ENCODE measurements at places on chromosomes 2 and 18. TPM values are rescaled to one million over a fixed set of nuclear protein-coding genes. Genes with fewer than 3 reads are reported as not detected.
A peak's percentile ranks its signal among the peaks of the same experiment; 100 is the strongest.

DNA sequence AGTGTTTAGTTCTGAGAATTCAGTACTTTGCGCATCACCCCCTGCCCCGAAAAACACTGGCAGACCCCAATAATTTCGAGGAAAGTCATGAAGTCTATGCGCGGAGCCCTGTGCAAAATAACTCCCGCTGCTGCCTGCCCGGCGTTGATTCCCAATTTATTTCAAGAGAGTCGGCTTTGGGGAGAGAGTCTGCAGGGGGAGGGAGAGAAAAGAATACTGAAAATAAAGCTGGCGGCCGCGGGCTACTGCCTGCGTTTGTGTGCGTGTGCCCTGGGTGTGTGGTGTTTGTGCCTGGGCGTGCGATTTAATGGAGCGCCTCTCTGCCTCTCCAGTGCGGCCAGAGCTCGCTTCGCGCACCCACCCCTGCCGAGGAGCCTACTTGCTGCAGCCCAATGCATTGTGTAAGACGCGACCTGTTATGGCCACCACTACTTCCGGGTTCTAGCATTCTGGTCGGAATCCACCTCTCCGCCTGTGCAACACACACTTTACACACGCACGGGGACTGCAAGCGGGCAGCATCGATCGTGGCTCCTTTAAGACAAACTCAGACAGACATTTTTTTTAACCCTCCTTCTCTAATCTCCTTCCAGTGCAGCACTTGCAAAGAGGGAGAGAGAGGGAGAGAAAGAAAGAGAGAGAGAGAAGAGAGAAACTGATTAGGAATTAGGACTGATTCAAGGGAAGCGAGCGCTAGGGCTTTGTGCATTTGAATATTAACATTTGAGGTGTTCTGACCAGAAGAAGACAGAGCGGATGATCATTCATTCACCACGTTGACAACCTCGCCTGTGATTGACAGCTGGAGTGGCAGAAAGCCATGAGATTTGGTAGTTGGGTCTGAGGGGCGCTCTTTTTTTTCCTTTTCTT, at the start of gene MEIS1:
MEIS1 (plus strand) TSS at position 447 of the 870 bp plus-strand sequence. CDS start 732 bp downstream, outside the sequence.
- peaks cover 91% of the 10 kb centered on the region for H3K27me3 ChIP-seq
- peak; percentile 88 for DNase-seq
- H3K4me1 ChIP-seq: peaks cover 33% of the 10 kb centered on the region
- no peaks in the 10 kb centered on the region for H3K36me3 ChIP-seq
- H3K4me3 ChIP-seq: peak within 1 kb of the TSS; percentile 97
- H3K27ac ChIP-seq: peak within 1 kb of the TSS; percentile 37

GRCh38 chr2:62118160-62118559, 77.8 kb upstream of the B3GNT2 start:
- H3K36me3 ChIP-seq: no peaks in the 10 kb centered on the region
- H3K27ac ChIP-seq: no peak overlapping the region
- H3K4me3 ChIP-seq: no peak overlapping the region
- no peak for DNase-seq

- DNase-seq: no peak
- H3K27me3 ChIP-seq: peaks cover 2% of the 10 kb centered on the region
- no peaks in the 10 kb centered on the region for H3K36me3 ChIP-seq
- no peaks in the 10 kb centered on the region for H3K4me1 ChIP-seq
- H3K4me3 ChIP-seq: no peak overlapping the region
- H3K27ac ChIP-seq: no peak overlapping the region
These were observed 72.2 kb upstream of the MFF start for GRCh38 chr2:227252831-227253230.

SNED1 gene
- total RNA-seq: 17.6 TPM

DNA sequence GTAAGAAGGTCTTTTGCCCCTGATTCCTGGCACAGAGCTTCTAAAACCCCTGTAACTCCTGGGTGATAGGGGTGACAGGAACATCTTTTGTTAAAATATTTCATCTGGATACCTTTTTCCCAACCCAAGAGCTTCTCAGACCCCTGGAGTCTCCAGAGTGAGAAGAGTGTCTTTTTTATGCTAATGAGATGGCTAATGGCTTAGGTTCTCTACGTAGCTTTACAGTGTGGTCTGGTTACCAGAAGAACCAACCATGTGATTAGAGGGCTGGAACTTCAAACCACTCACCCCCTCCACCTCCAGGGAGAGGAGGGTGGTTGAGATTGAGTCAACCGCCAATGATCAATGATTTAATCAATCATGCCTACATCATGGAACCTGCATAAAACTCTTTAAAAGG, 16.2 kb upstream of the DCC start:
- no peak for DNase-seq
- no peaks in the 10 kb centered on the region for H3K36me3 ChIP-seq
- H3K27me3 ChIP-seq: peaks cover 3% of the 10 kb centered on the region
- H3K4me3 ChIP-seq: no peak overlapping the region
- H3K4me1 ChIP-seq: peaks cover 5% of the 10 kb centered on the region
- H3K27ac ChIP-seq: no peak overlapping the region

DNA sequence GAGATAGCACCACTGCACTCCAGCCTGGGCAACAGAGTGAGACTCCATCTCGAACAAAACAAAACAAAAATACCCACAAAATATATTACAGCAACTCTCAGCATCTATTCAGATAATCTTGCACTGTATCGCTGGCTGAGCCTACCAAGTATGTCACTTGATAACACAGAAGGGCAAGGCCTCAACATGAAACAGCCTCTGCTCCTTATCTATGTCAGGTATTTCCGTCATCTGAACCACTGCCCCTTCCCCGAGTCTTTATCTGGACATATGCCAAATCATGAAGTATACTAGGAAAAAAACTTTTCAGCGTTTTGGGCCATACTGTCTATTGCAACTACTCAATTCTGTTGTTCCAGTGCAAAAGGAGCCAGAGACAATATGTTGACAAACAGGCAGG, 17.7 kb downstream of the PDIA6 start:
- peaks cover 62% of the 10 kb centered on the region for H3K36me3 ChIP-seq
- H3K27me3 ChIP-seq: no peaks in the 10 kb centered on the region
- H3K4me3 ChIP-seq: no peak overlapping the region
- H3K27ac ChIP-seq: no peak overlapping the region
- no peaks in the 10 kb centered on the region for H3K4me1 ChIP-seq
- DNase-seq: no peak

DNA sequence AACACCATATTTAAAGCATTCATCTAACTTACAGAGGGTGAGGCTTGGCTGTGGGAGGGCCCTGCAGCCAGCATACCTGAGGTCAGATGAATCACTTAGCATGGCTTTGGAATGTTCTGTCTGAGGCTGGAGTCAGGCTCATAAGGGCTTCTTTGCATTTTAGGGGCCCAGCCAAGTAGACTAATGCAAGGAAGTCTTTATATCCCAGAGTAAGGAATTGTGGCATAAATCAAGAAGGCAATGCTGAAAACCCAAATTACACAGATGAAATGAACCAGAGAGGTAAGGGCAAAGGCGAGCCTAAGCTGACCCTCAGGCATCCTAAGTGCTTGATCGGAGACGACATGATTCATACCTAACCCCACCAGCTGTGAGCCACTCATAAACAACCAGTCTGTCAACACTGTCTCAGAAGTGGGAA, 383.6 kb downstream of the DCC start:
- H3K27me3 ChIP-seq: no peaks in the 10 kb centered on the region
- H3K27ac ChIP-seq: no peak overlapping the region
- H3K36me3 ChIP-seq: no peaks in the 10 kb centered on the region
- H3K4me1 ChIP-seq: no peaks in the 10 kb centered on the region
- H3K4me3 ChIP-seq: no peak overlapping the region

GNAL gene
- total RNA-seq: 1.3 TPM

DNA sequence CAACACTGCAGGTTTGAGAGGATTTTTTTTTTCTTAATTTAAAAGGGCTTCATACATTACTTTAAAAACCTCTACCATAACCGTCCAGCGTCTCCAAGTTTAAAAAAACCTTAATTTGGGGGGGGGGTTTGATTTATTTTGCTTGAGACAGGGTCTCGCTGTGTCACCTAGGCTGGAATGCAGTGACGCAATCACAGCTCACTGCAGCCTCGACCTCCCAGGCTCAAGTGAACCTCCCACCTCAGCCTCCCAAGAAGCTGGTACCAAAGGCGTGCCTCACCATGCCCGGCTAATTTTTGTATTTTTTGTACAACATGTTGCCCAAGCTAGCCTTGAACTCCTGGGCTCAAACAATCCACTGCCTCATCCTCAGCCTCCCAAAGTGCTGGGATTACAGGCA, 36.9 kb downstream of the ADAM17 start:
- H3K4me1 ChIP-seq: no peaks in the 10 kb centered on the region
- no peak for DNase-seq
- no peaks in the 10 kb centered on the region for H3K27me3 ChIP-seq
- H3K27ac ChIP-seq: no peak overlapping the region
- peaks cover 38% of the 10 kb centered on the region for H3K36me3 ChIP-seq
- H3K4me3 ChIP-seq: no peak overlapping the region
